ENCODE measurements at places on chromosomes 2 and 18.

DNA sequence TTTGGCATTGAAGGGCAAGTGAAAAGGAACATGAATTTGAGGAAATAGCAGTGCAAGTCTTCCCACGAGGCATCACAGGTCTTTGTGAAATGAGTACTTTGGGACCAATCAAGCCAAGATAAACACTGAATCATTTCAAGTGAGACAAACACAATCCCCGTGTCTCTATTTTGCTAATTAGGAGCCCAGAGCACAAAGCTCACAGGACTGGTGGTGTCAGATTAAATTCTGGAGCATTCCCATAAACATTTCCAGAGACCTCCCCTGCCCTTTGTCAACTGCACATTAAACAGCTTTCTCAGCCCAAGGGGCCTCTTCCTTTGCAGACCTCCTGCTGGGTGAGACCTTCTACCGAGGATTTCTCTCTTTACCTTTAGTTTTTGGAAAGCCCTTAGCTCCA lies 50.7 kb downstream of the DAPL1 start:
- DNase-seq, result no peak

GRCh38 chr2:166091439-166091838 lies 36.4 kb downstream of the SCN1A start:
- DNase-seq, result no peak

- no peak for DNase-seq
These were observed 176.5 kb downstream of the LRRTM1 start for GRCh38 chr2:80128080-80128479.

- DNase-seq, result no peak
These were observed 1204.5 kb upstream of the ZEB2 start for GRCh38 chr2:145724311-145724898.

GRCh38 chr2:227545990-227546389 lies 52.7 kb upstream of the SCYGR2 start:
- DNase-seq, result no peak

DNA sequence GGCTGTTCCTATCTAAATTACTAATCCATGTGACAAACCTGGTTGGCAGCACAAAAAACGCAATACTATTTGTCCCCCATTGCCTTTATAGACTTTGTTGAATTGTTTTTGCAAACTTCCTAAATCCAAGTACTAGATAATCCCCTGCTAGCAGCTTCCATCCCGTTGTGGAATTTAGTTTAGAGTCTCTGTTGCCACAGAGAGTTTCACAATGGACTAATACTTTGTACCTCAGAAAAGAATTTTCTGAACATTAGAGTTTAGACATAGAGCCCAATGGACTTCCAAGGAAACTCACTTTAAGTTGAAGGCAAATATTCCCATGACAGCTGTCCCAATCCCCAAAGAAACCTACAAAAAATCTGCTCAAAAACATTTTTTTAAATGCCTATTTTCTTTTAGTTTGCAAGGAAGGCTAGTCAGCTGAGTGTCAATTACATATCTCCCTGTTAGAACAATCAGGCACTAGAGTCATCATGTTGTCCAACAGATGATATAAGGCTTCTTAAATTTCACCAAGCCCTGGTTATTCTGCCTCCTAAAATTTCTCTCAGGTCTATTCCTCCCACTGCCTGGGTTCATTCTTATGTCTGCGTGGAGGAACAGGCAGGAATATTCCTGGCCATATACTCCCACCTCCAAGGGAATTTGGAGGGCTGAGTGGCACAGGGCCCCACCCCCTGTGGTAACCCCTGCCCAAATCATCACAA lies 27.2 kb downstream of the RNF152 start:
- DNase-seq, result no peak

GRCh38 chr2:120972286-120972685 lies 236.6 kb downstream of the GLI2 start:
- no peak for DNase-seq

DNA sequence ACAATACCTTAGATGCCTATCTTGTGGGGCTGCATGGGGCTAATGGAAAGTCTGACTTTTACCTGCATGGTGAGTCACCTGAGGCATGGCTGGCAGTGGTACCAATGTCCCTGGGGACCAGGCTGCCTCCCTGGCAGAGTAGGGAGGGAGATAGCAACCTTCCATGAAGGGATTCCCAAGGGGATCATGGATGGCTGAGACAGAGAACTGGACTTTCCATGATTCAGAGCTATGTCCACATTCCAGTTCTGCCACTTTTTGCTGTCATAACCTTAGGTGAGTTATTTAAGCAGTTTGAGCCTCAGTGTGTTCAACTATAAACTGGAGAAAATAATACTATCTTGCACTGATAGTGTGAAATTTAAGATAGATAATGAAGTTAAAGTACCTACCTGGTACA lies 178.6 kb downstream of the SETBP1 start:
- no peak for DNase-seq
